ENCODE measurements at places on chromosomes 2 and 18.

- DNase-seq: no peak
Observed at GRCh38 chr2:39434233-39434897, 2.7 kb downstream of the MAP4K3 start.

DNA sequence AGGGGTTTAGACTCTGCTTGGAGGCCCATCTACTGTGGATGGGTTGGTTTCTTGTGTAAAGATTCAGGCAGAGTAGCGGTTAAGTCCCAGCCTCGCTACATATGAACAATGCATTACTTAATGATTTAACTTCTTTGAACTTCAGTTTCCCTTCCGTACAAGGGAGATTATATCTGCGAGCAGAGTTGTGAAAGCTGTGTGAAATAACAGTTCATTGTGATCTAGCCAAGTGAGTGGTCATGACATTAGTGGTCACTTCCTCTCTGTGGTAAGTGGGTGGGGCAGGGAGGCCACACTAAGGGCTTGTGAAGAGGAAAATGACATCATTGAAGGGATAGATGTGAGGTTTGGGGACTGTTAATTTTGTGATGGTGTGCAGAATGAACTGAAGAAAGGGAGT lies 14.1 kb upstream of the MEX3C start:
- peak; percentile 55 for DNase-seq

DNA sequence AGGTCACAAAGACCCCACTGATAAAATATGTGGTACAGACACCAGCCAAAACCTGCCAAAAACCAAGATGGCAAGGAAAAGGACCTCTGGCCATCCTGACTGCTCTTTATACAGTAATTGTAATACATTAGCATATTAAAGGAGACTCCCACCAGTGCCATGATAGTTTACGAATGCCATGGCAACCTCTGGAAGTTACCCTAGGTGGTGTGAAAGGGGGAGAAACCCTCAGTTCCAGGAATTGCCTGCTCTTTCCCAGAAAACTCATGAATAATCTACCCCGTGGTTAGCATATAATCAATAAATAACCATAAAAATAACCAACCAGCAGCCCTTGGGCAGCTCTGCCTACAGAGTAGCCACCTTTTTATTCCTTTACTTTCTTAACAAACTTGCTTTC lies 129.8 kb upstream of the EPB41L3 start:
- DNase-seq: no peak

DNA sequence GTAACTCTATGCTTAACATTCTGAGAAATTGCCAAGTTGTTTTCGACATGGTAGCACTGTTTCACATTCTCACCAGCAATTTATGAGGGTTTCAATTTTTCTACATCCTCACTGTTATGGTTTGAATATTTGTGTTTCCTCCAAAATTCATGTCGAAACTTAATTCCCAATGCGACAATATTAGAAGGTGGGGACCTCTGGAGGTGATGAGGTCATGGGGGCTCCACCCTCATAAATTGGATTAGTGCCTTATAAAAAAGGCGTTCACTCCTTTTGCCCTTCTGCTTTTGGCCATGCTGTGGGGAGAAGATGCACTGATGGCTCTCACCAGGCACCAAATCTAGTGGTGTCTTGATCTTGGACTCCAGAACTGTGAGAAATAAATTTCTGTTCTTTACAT lies 110.3 kb downstream of the HRH4 start:
- DNase-seq: no peak

- no peak for DNase-seq
Observed at GRCh38 chr2:119879502-119879901, 119.8 kb downstream of the PTPN4 start.

- DNase-seq: no peak
Observed at GRCh38 chr2:196963961-196964360, 37.5 kb upstream of the PGAP1 start.

DNA sequence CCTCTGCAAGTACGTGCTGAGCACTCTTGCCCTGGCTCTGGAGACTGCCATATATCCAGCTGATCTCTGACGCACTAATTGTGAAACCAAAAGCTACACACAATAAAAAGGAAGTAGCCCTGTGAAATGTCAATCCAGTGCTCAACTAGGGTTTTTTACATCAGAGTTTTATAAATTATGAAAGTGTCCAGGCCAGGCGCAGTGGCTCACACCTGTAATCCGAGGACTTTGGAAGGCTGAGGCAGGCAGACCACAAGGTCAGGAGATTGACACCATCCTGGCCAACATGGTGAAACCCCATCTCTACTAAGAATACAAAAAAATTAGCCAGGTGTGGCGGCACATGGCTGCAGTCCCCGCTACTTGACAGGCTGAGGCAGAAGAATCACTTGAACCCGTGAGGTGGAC lies 24.5 kb upstream of the PEX13 start:
- peak; percentile 66 for DNase-seq

DNA sequence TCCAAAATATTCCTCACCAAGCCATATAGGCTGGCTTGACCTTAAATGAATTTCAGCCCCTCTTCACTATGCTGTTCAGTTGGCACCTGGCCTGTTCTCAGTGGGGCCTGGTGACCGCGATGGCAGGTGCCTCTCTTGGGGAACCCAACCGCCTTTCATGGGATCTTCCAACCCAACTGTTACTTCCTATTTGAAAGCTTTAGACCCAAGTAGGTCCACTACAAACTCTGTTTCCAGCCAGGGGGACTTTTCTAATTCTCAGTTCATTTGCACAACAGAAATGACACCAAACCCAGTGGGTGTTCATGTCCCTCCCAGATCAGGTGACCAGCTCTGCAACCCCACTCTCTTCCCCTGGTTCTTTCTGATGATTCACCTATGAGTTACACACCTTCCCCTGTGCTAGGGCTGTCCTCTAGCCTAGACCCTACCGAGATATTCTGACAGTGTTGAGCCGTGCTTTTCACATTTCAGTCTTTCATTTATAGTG lies 35.6 kb upstream of the NDUFV2 start:
- DNase-seq: peak; percentile 18

DNA sequence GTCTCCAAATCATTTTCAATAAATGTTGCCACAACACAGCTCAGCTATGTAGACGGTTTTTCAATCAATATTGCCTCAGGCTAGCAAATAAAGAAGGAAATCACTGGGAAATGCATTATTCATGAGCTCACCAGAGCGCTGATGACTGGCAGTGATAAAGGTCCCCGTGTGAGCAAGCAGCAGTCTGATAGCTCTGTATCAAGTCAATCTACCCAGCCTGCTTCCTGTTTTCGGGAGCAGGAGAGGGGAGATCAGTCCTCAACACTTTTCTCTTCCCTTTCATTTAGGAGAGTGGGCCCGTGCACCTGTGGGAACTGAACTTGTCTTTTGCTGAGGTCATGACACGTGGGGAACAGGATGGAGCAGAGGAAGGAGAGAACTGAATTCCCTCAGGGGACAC lies 253.9 kb upstream of the SIX2 start:
- DNase-seq: no peak

- no peak for DNase-seq
Observed at GRCh38 chr2:99890568-99891427, 251.6 kb downstream of the AFF3 start.

GRCh38 chr2:102261467-102262135 lies 49.8 kb upstream of the IL1RL1 start:
- DNase-seq: no peak

- DNase-seq: no peak
Observed at GRCh38 chr2:228066126-228066798, 115.2 kb downstream of the SPHKAP start.

GRCh38 chr18:24341361-24341760 lies 56.3 kb downstream of the OSBPL1A start:
- DNase-seq: no peak

DNA sequence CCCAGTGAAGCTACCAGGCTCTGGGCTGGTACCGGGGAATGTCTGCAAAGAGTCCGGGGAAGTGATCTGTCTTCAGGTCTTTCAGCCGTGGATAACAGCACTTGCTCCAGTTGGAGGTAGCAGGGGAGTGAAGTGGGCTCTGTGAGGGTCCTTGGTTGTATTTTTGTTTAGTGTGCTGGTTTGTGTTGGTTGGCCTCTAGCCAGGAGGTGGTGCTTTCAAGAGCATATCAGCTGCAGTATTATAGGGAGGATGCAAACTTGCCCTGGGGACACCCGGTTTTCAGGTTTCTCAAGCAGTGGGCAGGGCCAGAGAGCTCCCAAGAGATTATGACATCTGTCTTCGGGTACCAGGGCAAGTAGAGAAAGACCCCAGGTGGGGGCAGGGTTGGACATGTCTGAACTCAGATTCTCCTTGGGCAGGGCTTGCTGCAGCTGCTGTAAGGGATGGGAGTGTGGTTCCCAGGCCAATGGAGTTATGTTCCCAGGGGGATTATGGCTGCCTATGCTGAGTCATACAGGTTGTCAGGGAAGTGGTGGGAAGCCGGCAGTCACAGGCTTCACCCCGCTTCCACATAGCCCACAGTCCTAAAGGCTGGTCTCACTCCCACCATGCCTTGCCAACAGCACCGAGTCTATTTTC lies 34.4 kb downstream of the ACAA2 start:
- DNase-seq: no peak

DNA sequence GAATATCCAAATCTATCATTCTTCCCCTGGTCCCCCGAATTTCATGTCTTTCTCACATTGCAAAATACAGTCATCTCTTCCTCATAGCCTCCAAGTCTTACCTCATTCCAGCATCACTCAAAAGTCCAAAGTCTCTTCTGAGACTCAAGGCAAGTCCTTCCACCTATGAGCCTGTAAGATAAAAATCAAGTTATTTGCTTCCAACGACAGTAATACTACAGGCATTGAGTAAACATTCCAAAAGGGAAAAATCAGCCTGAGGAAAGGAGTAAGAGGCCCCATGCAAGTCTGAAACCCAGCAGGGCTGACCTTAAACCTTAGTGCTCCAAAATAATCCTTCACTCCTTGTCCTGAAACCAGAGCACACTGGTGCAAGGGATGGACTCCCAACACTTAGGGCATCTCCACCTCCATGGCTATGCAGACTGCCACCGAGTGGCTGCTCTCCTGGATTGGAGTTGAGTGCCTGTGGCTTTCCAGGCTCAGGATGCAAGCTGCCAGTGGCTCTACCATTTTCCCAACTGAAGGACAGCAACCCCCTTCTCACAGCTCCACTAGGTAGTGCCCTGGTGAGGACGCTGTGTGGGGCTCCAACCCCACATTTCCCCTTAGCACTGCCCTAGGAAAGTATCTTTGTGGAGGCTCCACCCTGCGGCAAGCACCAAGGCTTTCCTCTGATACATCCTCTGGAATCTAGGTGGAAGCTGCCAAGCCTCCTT lies 16.3 kb downstream of the DTNA start:
- DNase-seq: no peak

- no peak for DNase-seq
Observed at GRCh38 chr2:16633621-16634430, 31.8 kb downstream of the CYRIA start.

- peak; percentile 68 for DNase-seq
Observed at GRCh38 chr18:35949903-35950627, 22.4 kb upstream of the RMP24 start.

DNA sequence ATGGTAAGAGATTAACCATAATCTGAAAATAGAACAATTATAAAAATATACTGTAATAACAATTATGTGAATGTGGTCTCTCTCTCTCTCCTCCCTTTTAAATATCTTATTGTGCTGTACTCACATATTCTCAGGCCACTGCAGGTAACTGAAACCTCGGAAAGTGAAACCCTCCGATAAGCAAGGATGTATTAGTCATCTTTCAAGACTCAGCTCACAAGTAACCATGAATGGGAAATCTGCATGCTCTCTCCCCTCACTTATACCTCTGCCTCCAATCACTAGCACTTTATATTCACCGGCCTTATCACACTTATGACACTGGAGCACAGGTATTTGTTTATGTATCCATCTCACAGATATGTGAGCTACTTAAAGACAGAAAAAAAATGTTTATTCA lies 139.7 kb downstream of the LRP2 start:
- DNase-seq: no peak

- DNase-seq: no peak
Observed at GRCh38 chr2:85503851-85504777, 34.9 kb upstream of the MAT2A start.

GRCh38 chr18:58862851-58863538 lies 1.7 kb upstream of the ZNF532 start:
- peak; percentile 21 for DNase-seq

GRCh38 chr18:48913201-48913600 lies 37.6 kb downstream of the SMAD7 start:
- peak; percentile 76 for DNase-seq

- DNase-seq: no peak
Observed at GRCh38 chr2:190431907-190432306, 23.8 kb downstream of the MFSD6 start.

- no peak for DNase-seq
Observed at GRCh38 chr2:12033494-12033893, 287.1 kb downstream of the LPIN1 start.

GRCh38 chr2:119155633-119156032 lies 2.9 kb downstream of the C1QL2 start:
- DNase-seq: no peak

DNA sequence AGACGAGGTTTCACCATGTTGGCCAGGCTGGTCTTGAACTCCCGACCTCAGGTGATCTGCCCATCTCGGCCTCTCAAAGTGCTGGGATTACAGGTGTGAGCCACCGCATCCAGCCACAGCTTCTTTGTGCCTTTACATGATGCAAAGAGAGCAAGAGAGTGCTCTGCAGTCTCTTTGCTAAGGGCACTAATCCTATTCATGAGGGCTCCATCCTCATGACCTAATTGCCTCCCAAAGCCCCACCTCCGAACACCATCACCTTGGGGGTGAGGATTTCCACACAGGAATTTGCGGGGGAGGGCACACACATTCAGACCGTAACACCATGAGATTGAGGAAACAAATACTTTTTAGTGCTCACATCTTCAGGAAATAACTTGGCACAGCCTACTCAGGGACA lies 91.8 kb downstream of the PDCL3 start:
- no peak for DNase-seq

- no peak for DNase-seq
Observed at GRCh38 chr2:195898505-195899191, 170.0 kb downstream of the DNAH7 start.

DNA sequence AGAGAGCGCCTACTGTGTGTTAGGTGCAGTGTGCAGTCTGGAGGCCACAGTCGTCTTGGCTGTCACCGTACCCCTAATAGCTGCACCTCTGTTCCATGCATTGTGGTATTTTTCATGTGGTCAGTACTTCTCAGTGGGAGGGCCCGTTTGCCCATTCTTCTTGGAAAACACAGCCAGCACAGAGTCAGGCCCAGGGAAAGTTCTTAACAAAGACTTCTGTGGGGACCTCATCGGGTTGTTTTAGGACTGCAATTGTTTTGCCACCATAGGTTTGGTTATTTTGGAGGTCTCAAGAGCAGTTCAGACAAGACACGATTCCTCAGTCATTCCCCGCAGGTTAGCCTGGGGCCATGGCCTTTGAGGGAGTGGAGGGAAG lies 62.3 kb downstream of the SMIM21 start:
- DNase-seq: no peak

- no peak for DNase-seq
Observed at GRCh38 chr2:135182601-135183000, 130.5 kb downstream of the RAB3GAP1 start.

DNA sequence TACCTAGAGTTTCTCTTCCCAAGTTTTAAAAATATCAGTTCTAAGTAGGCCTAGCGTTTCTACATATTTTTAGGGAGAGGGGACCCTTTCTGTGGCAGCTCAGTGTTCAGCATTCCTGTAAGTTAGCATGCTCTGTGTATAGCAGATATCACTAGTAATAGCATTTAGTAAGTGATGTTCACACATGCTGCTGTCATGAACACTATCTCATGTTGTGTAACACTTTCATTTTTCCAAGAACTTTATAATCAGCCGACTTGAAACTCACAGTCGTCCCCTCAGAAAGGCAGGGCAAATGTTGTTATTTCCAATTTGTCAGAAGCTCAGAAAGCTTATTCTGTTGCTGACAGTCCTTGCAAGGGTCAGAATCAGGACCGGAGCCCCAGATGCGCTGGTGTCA lies 267.7 kb downstream of the ALPK2 start:
- DNase-seq: no peak

GRCh38 chr2:128180031-128180430 lies 89.0 kb downstream of the UGGT1 start:
- DNase-seq: no peak
